ENCODE measurements at places on chromosomes 16 and 17. TPM values are rescaled to one million over a fixed set of nuclear protein-coding genes. Genes with fewer than 3 reads are reported as not detected.

The CDC27 gene
- total RNA-seq = 61.7 TPM

The PRPSAP1 gene
- total RNA-seq = 53.1 TPM

The NPIPA3 gene
- 1.7 TPM for total RNA-seq

The RNF157 gene
- 8.3 TPM for total RNA-seq

The LITAFD gene
- not detected for total RNA-seq

The CDRT15L2 gene
- not detected for total RNA-seq

The MMD gene
- total RNA-seq = 27.6 TPM

The CDH3 gene
- 0.35 TPM for total RNA-seq

The MYH8 gene
- not detected for total RNA-seq

The HOXB1 gene
- total RNA-seq = not detected

The SBK1 gene
- total RNA-seq = 0.34 TPM

The TBC1D3C gene
- not detected for total RNA-seq

The PRAC1 gene
- total RNA-seq = not detected

The CD300LB gene
- not detected for total RNA-seq

The KRTAP1-5 gene
- not detected for total RNA-seq

The ACTG1 gene
- 5,715 TPM for total RNA-seq

The PRR15L gene
- total RNA-seq = 3.3 TPM

The CYB5B gene
- total RNA-seq = 182 TPM

The TMEM100 gene
- 0.10 TPM for total RNA-seq

The SCIMP gene
- not detected for total RNA-seq

The MYH10 gene
- 24.0 TPM for total RNA-seq

The PARN gene
- 36.5 TPM for total RNA-seq

The SOX8 gene
- 3.0 TPM for total RNA-seq

The CCL17 gene
- total RNA-seq = not detected

The MILR1 gene
- total RNA-seq = 1.4 TPM

The KRT40 gene
- total RNA-seq = not detected

The NPIPB9 gene
- total RNA-seq = 1.3 TPM

The TGFB1I1 gene
- 53.7 TPM for total RNA-seq

The DYNLRB2 gene
- total RNA-seq = not detected

The NPLOC4 gene
- total RNA-seq = 96.3 TPM

The OR1F1 gene
- total RNA-seq = 0.18 TPM

The NMT1 gene
- total RNA-seq = 397 TPM

The SMG1 gene
- 21.2 TPM for total RNA-seq

The EPX gene
- not detected for total RNA-seq

The CDK10 gene
- total RNA-seq = 36.6 TPM

The RTN4RL1 gene
- 19.9 TPM for total RNA-seq

The DHX58 gene
- total RNA-seq = 0.37 TPM

The OR1A1 gene
- total RNA-seq = not detected

The SLC5A11 gene
- 0.40 TPM for total RNA-seq

The CHST5 gene
- total RNA-seq = not detected

The BAHCC1 gene
- total RNA-seq = 7.7 TPM

The DHRS7C gene
- not detected for total RNA-seq

The TBC1D3 gene
- total RNA-seq = not detected

The TIMP2 gene
- total RNA-seq = 244 TPM

The CACNG3 gene
- not detected for total RNA-seq

The CNTNAP4 gene
- total RNA-seq = not detected

The SP6 gene
- total RNA-seq = 7.7 TPM

The AKAP1 gene
- total RNA-seq = 53.0 TPM

The RAD51C gene
- total RNA-seq = 49.8 TPM

The CD300LF gene
- total RNA-seq = not detected

The HIGD1B gene
- total RNA-seq = not detected
